ENCODE measurements at places on chromosomes 2 and 18.

DNA sequence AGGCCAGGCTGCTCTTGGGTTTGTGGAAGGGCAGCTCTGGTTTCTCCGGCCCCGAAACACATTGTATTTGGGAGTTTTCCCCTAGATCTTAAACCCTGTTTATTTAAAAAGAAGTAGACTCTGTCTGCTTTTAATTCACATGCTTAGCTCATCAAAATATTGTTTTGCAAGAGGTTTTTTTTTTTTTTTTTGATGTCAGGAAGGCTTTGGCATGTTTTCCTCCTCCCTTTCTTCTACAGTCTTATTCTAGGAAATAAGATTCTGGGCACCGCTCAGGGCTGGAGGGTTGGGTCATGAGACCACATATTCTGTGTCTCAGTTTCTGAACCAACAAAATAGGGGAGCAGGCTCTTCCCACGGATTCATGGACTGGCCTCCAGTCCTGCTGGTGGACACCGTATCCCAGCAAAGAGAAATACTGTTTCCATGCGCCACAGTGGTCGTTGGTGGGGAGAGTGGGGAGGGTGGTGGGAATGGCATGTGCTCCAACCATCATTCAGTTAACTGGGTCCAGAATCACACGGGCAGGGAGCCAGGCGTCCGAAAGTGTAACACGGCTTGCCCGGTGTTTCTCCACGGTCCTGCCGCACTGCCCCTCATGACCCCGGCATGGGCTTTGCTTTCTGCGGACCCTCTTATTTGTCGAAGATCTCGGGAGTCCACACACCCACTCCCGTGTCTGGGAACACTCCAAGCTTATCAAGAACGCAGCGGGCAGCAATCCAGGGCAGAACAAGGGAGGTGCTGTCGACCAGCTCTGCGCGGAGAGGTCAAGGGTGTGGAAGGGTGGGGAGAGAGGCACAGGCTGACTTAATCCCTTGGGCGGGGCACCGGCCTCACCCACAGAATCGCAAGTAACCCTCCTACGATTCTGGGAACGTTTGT lies 176.7 kb downstream of the GLI2 start:
- DNase-seq = no peak

- no peak for DNase-seq
These were observed 22.3 kb downstream of the IL1B start for GRCh38 chr2:112814278-112814677.

DNA sequence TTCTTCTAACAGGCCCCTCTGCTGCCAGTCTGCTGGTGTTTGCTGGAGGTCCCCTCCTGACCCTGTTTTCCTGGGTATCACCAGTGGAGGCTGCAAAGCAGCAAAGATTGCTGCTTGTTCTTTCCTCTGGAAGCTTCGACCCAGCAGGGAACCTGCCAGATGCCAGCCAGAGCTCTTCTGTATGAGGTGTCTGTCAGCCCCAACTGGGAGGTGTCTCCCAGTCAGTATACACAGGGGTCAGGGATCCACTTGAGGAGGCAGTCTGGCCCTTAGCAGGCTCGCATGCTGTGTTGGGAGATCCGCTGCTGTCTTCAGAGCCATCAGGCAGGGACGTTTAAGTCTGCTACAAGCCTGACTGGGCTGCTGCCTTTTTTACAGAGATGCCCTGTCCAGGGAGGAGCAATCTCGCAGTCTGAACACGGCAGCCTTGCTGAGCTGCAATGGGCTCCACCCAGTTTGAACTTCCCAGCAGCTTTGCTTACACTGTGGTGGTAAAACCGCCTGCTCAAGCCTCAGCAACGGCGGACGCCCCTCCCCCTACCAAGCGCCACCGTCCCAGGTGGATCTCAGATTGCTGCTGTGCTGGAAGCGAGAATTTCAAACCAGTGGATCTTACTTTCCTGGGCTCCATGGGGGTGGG lies 29.9 kb downstream of the CHCHD5 start:
- DNase-seq = no peak

DNA sequence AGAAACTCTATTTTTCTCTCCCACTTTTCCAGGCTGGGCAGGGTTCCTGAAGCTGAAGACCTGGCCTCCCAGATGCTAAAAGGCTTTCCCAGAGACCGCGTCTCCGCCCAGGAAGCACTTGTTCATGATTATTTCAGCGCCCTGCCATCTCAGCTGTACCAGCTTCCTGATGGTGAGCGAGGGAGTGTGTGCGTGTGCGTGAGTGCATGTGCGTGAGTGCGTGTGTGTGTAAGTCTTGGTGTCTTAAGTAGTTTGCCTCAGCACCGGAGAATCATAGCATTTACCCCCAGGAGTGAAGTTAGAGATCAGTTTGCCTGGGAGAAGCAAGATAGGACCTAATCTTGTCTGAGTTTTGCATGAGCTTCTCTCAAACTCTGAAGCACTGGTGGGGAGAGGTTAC lies 73.7 kb downstream of the CDK15 start:
- no peak for DNase-seq

GRCh38 chr2:133654949-133655348 lies 86.7 kb upstream of the NCKAP5 start:
- no peak for DNase-seq

- DNase-seq = no peak
These were observed 124.3 kb downstream of the RBMS1 start for GRCh38 chr2:160368988-160369930.

- no peak for DNase-seq
These were observed 344.5 kb upstream of the ID2 start for GRCh38 chr2:8337321-8337720.

- DNase-seq = peak; percentile 26
These were observed 37.8 kb upstream of the EFEMP1 start for GRCh38 chr2:55961318-55961911.

GRCh38 chr2:73252238-73253027 lies 18.3 kb downstream of the CCT7 start:
- no peak for DNase-seq

- DNase-seq = no peak
These were observed 25.9 kb upstream of the CXCR4 start for GRCh38 chr2:136143603-136144451.
